ENCODE measurements at places on chromosomes 4 and X.
A peak's percentile ranks its signal among the peaks of the same experiment; 100 is the strongest.

GRCh38 chr4:7531640-7531994 lies 96.9 kb upstream of the PSAPL1 start:
- DNase-seq, result no peak

DNA sequence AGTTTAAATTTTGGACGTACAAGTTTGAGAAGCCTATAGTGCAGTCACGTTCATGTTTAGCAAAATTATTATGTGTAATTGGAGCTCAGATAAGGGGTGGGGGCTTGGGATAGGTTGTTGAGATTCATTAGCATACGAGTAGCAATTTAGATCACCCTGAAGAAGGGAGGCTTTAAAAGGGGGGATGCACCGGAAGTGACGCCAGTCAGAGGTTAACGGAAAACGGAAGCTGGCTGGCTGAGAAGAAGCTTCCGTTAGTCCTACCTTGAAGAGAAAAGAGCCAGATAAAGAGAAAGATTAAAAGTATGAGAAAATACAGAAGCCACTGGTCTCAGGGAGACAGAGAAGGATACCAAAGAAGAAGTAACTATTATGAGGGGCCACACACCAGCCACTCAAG lies 1.1 kb upstream of the NXT2 start:
- DNase-seq, result no peak

DNA sequence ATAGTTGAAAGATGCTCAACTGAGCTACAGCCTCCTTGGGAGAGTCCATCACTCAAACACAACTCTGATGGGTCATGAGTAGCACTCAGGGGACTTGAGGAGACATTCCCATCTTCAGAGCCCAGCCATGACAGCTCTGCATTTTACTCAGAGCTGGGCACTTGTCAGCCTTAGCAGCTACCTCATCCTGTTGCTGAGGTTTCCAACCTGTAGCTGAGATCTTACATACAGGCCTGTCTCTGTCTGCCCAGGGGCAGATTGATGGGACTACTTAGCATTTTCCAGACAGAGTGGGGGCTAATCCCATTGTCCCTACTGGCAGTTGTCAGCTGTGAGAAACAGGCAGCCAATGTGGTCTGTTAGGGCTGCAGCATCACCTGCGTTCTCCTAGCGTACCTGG lies 3.5 kb downstream of the FHDC1 start:
- DNase-seq, result no peak

- DNase-seq, result no peak
These were observed 23.4 kb upstream of the RHOH start for GRCh38 chr4:40173470-40173875.

GRCh38 chr4:99179626-99180025 lies 35.5 kb upstream of the ADH4 start:
- no peak for DNase-seq

- peak; percentile 24 for DNase-seq
These were observed at the start of gene COL25A1 for GRCh38 chr4:109302361-109303139. Gene COL25A1 (minus strand): TSS chr4:109302658.

- DNase-seq, result no peak
These were observed 362.5 kb upstream of the TRAM1L1 start for GRCh38 chr4:117447925-117448324.

DNA sequence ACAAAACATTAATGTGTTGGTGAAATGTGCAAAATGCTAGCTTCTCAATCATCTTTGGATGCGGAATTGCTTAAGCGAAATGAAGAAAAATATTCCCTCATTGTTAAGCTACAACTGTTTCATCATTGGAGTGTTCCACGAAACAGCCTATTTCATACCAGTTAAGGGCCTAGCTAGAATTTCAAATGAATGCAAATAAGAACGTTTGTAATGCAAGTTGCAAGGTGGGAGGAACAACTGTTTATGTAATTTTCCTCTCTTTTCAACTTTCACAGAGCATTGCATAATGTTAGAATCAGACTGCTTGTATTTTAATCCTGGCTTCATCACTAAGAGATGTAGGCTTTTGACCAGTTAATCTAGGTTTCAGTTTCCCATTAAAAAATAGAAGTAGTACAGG lies 480.1 kb downstream of the IL1RAPL1 start:
- no peak for DNase-seq

DNA sequence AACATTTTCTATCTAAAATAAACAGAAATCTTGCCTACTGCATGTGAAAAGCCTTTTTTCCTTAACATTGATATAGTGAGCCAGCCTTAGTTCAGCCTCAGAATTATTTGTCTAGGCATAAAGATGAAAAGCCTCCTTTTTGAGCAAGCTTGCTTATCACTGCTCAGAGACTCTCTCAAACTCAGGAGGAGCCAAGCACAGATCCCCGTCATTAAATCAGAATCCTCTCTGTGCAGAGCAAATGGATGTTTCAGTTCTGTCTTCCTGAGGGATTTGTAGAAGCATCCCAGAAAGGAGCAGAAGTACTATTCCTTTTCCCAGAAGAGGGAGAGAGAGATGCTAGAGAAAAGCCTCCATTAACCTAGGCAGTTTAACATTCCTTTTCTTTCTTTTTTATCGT lies 186.9 kb upstream of the LNX1 start:
- no peak for DNase-seq

- DNase-seq, result no peak
These were observed 207.8 kb downstream of the ADGRL3 start for GRCh38 chr4:61407642-61408618.

- DNase-seq, result no peak
These were observed 64.9 kb downstream of the DOCK11 start for GRCh38 chrX:118560489-118560888.

GRCh38 chr4:3477750-3478430 lies 14.8 kb downstream of the DOK7 start:
- DNase-seq, result no peak

GRCh38 chr4:129708784-129709183 lies 612.8 kb downstream of the C4orf33 start:
- no peak for DNase-seq

DNA sequence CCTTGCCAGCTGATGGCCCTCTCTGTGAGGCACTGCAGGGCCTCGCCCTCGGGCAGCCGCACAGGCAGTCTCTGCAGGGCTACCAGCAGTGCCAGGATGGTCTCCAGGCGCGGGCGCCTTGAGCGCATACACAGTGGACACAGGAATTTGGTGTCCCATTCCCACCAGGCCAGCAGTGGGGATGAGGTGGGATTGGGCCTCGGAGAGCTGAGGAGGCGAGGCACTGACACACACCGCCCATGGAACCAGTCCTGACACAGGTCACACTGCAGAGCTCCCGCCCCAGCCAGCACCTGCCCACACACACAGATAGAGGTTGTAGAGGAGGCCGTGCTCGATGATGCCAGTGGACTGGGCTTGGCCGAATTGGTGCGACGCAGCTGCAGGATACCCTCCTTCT lies 30.7 kb downstream of the KDM5C start:
- no peak for DNase-seq

- no peak for DNase-seq
These were observed 193.5 kb downstream of the CFAP299 start for GRCh38 chr4:80529026-80529425.

- DNase-seq, result no peak
These were observed 42.3 kb upstream of the SRD5A3 start for GRCh38 chr4:55303760-55304165.

DNA sequence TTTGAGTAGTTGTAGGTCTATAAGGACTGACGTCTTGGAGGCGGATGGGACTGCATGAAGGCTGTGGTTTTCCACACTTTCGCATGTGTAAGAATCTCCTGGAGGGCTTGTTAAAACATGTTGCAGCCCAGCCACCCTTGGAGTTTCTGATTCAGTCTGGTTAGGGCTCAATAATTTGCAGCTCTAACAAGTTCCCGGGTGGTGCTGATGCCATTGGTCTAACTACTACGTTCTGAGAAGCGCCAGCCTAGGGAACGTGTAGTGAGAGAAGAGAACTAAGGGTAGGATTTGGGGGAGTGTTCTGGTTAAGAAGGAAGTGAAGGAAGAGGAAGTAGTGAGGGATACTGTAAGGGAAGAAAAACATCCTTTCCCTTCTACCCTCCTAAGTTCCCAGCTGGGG lies 138.9 kb downstream of the LARP7 start:
- DNase-seq, result no peak

GRCh38 chr4:176441594-176441993 lies 121.8 kb downstream of the SPCS3 start:
- DNase-seq, result no peak

- no peak for DNase-seq
These were observed 18.1 kb downstream of the FHL1 start for GRCh38 chrX:136165406-136165805.

- DNase-seq, result no peak
These were observed 244.3 kb downstream of the GPAT3 start for GRCh38 chr4:83780053-83780733.

- no peak for DNase-seq
These were observed 11.2 kb downstream of the CHST7 start for GRCh38 chrX:46584736-46585135.

- no peak for DNase-seq
These were observed 826 bp downstream of the POU4F2 start for GRCh38 chr4:146639506-146639932.

GRCh38 chrX:132236121-132236520 lies 16.9 kb upstream of the RAP2C start:
- DNase-seq, result no peak

- no peak for DNase-seq
These were observed 860.9 kb upstream of the LCORL start for GRCh38 chr4:18882468-18882867.

GRCh38 chr4:11507920-11508319 lies 79.2 kb upstream of the HS3ST1 start:
- DNase-seq, result no peak

GRCh38 chr4:25234390-25235370 lies 847 bp downstream of the PI4K2B start:
- peak; percentile 73 for DNase-seq

DNA sequence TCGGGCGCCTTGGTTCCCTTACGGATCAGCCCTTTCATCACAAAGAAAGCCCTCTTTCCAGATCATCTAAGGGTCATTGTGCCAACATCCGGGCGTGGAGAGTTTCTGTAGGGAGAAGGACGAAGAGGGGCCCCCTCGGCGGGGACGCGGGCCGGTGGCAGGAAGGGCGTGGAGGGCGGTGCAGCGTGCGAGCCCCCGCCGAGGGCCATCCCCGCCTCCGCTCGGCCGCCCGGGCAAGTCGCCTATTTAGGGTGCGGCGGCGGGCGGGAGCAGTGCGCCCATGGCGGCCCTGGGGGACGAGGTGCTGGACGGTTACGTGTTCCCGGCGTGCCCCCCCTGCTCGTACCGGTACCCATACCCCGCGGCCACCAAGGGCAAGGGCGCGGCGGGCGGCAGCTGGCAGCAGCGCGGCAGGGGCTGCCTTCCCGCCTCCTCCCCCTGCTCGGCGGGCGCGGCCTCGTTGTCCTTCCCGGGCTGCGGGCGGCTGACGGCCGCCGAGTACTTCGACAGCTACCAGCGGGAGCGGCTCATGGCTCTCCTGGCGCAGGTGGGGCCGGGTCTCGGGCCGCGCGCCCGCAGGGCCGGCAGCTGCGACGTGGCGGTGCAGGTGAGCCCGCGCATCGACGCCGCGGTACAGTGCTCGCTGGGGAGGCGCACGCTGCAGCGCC lies at the start of gene ZAR1:
ZAR1 (plus strand) TSS at position 241 of the 668 bp plus-strand sequence; CDS start at position 281, 40 bp downstream.
- DNase-seq, result no peak

- no peak for DNase-seq
These were observed 95.4 kb downstream of the SLC2A9 start for GRCh38 chr4:9925750-9926439.
